AG09319 (cell line): ENCODE measurements at places on chromosomes 13 and 19.

- no peak for DNase-seq
These were observed 11.3 kb downstream of the PRKCSH start for GRCh38 chr19:11446652-11447301.

DNA sequence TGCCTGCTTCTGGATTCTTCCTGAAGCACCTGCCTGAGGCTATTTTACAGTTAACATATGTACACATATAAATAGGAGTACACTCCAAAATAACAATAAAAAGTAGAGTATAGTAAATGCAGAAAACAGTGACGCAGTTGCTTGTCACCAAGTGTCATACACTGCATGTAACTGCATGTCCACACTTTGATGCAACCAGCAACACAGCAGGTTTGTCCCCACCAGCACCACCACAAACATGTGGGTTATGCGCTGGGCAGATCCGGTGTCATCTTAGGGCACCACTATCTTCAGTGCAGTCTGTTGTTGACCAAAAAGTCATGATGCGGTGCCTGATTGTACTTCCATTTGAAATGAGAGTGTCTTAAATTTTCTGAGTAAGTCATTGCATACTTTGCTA, 51.3 kb downstream of the COL4A2 start:
- DNase-seq, result no peak

DNA sequence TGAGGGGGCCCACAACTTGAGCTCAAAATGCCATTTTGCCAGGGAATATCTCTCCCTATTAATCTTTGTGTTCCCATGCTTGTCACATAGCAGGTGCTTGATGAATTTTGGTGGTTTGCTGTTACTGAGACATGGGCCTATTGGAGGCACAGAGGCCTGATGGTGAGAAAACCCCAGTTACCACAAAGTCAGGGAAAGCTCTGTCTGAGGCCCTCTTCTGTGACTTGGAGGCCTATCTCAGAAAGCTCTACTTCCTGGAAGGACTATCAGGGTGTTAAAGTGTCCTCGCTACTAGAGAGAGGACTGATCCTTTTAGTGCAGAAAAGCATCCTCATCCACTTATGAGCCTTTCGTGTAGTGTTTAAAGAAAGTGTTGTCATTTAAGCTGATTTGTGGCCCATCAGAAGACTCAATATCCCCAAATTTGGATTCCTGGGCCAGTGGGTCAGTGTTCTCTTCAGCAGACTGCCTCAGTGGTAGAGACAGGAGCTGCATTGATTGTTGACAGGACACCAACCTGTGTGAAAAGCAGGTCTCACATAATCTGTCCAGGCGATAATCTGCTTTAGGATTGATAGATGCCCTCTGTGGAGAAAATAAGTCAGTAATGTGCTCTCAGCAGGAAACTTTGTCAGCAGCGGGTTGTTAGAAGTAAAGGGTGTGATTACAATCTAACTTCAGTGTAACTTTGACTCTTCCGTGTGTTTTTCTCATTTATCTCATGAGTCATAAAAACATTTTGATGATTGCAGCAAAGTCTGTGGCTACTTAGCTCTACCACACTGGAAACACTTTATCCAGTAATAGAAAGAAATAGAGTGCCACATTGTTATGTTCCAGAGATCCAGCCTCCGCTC, 121.0 kb downstream of the AKAP11 start:
- DNase-seq, result no peak

GRCh38 chr19:4360641-4361151, 17.3 kb downstream of the MPND start:
- DNase-seq, result no peak

DNA sequence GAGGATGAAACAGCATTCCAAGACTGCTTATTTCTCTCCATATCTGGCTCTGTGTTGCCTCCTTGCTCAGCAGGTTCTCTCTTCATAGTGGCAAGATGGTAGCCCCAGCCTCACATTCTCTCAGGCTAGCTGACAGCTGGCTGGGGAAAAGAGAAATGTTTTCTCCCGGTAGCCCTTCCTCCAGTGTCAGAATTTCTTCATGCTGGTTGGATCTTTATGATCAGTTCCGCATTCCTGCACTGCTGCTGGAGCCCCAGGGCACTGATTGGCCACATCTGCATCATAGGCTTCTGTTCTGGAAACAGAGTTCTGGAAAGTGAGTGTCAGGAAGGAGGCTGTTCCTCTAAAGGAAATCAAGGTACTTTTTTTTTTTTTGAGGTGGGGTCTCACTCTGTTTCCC, 24.6 kb downstream of the POP4 start:
- DNase-seq, result no peak

DNA sequence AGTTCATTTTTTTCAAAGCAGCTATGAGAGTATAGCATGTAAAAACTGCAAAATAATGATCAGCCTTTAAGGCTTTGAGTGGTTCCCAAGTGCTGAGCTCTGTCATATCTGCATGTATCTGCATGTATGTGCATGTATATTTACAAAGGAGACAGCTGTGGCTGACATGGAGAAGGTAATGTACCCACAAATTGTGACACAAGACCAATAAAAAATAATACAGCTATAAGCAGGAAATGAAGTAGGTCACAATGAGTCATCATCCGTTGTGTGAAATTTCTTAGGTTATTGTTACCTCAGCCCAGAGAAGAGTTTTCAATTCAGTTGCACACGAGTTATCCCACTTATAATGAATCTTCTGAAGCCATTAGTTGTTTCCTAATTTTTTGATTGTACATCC, 60.9 kb upstream of the MED4 start:
- no peak for DNase-seq

DNA sequence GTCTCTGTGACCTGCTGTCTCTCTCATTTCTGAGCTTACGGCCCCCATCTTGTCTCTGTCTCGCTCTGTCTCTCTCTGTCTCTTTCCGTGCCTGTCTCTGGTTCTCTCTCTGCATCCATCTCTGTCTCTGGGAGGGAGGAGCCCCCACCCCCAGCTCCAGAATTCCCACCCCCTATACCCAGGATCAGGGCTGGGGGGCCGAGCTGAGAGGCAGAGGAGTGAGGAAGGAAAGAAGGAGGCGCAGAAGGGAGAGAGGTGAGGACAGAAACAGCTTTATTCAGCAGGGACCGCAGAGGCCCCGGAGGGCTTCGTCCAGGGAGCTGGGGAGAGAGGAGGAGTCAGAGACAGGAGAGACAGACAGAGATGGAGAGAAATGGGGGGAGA, 14.0 kb downstream of the JOSD2 start:
- DNase-seq, result no peak

DNA sequence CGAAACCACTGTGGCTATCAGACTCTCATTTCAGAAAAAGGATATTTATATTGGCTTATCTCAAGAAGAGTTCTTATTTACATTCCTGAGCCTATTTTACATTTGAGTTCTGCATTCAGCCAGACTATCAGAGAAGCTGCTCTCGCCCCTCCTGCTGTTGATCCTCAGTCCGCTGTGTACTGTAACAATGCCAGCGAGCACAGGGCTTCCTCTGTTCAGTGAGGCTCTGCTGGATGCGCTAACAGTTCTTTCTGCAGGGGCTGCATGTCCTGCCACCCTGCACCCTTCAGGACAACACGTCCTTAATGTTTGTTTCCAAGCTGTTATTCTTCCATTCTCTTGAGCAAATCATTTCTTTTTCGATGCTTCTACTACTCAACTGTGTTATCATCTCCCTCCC, 463.7 kb upstream of the SGCG start:
- DNase-seq, result no peak

DNA sequence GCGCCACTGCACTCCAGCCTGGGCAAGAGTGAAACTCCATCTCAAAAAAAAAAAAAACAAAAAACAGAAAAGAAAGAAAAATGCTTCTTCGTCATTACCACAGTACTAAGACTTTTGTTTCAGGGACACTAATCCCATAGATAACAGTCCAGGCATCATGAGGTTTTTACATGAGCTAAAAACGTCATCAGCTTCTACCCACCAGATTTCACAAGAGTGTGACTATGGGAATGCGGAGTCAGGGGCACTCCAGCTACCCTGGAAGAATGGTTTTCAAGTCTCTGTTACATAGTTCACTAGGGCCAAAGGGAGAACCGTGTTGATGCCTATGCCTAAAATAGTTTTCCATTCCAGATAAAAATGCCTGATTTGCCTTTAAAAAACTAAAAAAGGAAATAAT, 33.2 kb downstream of the RAB20 start:
- DNase-seq, result no peak

GRCh38 chr19:51632126-51632525, 1.9 kb upstream of the SIGLEC5 start:
- no peak for DNase-seq

DNA sequence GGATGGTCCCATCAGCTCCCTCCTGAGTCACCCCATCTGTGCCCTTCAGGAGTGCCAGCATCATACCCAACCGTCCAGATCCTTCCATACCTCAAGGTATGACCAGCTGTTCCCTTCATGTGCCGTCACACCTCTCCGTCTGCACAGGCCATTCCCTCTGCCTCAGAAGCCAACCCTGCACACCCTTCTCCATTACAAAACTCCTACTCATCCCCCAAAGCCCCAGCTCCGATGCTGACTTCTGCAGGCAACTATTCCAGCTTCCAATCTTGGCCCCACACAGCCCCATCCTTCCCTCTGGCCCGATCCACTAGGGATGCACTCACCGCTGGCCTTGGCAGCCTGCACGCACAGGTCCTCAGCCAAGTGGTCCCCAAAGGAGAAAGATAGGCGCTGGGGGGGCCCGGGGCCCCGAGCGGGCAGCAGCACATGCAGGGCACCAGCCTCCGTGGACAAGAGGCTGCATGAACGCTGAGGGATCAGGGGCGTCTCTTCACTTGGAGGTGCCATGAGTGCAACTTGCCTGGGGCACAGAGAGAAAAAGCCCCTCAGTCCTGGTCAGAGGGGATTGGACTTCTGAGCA, 3.8 kb downstream of the JAK3 start:
- no peak for DNase-seq

DNA sequence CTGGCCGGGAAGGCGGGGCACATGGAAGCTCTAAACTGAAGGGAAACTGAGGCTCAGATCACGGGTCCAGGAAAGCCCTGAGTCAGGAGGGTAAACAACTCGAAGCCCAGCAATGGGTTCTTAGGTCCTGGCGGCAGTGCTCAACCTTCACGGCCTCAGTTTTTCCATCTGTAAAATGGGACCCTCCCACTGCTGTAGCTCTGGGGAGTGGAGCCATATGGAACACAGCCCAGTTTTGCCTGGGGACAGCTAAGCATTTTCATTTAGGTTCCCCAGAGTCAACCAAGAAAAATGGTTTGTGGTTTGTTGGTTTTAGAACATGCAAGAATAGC, 30.4 kb downstream of the CEBPG start:
- DNase-seq, result no peak

DNA sequence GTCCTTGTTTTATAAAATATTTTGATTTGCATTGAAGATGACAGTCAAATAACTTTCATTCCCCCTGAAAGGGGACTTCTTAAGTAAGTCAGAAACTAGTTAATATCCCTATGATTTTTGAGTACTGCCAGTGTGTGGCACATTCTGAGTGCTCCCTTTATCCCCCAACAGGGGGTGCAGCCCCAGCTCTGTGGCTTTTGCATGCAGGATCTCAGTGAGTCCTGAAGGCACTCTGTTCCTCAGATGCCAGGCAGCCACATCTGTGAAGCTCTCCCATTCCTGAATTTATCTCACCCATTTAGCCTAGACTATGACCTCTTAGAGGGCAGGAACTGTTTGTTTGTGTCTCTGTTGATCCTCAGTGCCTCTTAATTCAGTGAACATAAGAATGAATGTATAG, 123.1 kb downstream of the CDK8 start:
- DNase-seq, result no peak

- no peak for DNase-seq
These were observed 41.0 kb downstream of the PDCD5 start for GRCh38 chr19:32622002-32622401.

- DNase-seq, result no peak
These were observed 4.4 kb upstream of the LTBP4 start for GRCh38 chr19:40596608-40597328.

DNA sequence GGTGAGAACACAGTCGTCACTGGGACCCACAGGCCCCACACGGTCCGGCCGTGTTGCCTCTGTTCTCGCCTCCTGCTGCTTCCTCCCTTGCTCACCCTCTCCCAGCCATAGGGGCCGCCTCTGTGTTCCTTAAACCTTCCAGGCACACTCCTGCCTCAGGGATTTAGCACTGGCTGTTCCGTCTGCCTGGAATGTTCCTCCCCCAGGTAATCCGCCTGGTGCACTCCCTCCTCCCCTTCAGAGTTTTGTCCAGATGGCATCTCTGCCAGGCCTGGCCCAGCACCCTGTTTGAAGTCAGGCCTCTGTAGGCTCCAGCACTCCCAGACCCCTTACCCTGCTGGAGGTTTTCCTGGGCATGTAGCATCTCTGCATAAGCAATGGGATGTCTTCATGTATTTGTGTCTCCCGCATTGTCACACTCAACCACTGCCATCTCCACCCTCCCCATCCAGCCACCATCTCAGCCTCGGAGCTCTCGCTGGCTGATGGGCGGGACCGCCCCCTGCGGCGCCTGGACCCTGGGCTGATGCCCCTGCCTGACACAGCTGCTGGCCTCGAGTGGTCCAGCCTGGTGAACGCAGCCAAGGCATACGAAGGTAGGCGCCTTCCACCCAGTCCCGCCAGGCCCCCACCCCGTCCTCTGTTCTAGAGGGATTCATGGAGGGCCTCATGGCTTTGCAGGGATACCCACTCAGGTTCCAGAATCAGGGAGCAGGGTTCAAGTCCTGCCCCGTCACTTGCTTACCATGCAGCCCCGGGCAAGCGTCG, 25.9 kb downstream of the DPF1 start:
- no peak for DNase-seq

- DNase-seq, result no peak
These were observed 5.5 kb downstream of the PHLDB3 start for GRCh38 chr19:43499042-43499441.

DNA sequence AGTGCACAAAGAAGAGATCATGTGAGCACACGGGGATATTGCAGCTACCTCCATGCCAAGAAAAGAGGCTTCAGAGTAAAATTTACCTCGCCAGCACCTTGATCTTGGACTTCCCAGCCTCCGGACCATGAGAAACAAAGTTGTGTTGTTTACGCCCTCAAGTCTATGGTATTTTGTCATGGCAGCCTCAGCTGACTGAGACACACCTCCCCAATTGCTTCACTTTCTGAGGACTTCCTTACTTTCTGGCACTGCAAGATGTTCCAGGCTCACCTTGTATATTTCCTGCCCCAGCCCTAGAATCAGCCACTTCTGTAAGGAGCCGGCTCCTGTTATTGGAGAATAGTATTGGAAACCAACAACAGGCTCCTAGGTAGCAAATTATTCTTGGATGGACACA, 6.6 kb upstream of the CEBPG start:
- DNase-seq, result no peak

DNA sequence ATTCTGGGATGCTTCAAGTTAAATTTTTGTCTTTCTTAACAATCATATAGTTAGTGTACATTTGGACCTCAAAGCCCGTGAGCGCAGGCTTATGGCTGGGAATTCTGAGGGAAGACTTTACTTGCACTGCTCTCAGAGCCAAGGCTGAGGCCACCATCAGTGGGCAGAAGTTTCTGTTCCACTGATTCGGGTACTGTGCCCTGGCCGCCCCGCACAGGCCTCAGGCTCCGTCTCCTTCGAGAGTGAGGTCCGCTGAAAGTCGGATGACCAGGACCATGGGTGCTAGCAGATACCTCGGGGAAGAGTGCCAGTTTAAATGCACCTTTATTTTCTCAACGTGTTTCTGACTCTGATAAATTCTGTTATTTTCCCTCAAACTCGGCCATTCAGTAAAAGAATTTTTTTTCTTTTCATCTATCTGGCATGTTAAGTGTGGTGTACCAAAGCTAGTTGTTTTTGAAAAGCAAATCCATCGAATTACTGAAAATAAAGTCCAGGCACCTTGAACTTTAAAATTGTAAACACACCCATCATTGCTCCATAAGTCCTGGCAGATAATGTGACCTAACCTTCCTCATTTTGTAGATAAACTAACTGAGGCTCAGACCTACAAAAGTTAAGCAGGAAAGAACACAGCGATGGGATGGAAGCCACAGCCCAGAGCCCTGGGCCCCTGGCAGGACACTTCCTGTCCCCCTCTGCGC, 126.7 kb downstream of the SOX1 start:
- no peak for DNase-seq
